Activated CD4-positive, alpha-beta memory T cell treated with anti-CD3 and anti-CD28 coated beads for 36 hours (primary cell): ENCODE measurements at places on chromosomes 5 and 9. TPM values are rescaled to one million over a fixed set of nuclear protein-coding genes. Genes with fewer than 3 reads are reported as not detected.
A peak's percentile ranks its signal among the peaks of the same experiment; 100 is the strongest.

DNA sequence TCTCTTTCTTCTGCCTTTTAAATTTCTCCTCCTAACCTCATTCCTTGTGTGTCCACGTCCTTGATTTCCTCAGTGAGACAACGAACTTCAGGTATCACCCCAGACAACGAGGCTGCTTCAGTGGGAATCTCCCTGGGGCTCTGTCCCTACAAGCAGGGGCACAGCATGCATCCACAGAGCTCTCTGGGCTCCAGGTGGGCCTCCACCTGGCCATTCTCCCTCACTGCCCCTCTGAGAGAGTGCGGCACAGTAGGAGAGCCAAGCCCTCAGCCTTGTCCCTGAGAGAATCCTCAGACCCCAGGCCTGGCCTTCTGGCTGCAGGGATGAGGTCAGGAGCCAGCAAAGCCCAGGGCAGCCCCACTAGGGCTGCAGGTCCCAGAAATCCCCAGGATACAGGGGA is 105.3 kb downstream of the LHFPL2 start:
- DNase-seq: no peak

- peak; percentile 47 for DNase-seq
Measured at GRCh38 chr5:132753135-132753987, 6.1 kb downstream of the CCNI2 start.

- DNase-seq: no peak
Measured at GRCh38 chr9:23341346-23341745, 484.7 kb downstream of the ELAVL2 start.

GRCh38 chr9:109683521-109683920 is 96.5 kb upstream of the PALM2AKAP2 start:
- DNase-seq: no peak

DNA sequence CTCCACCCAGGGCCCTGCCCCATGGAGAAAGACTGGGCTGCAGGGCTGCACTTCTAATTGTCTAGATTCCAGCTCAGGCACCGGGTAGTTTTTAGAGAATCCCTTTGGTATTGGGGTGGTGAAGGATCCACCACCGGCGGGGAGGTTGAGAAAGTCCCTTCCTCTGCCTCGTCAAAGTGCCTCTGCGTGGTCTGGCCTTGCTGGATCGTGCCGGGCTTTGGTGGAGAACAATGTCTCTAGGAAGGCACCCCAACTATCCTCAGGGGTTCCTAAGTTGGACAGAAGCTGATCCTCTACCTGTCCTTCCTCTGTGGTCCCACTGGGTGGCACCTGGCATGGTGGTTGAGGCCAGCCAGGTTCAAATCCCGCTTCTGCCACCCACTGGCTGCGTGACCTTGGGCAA is 7.3 kb upstream of the AMBP start:
- DNase-seq: no peak

DNA sequence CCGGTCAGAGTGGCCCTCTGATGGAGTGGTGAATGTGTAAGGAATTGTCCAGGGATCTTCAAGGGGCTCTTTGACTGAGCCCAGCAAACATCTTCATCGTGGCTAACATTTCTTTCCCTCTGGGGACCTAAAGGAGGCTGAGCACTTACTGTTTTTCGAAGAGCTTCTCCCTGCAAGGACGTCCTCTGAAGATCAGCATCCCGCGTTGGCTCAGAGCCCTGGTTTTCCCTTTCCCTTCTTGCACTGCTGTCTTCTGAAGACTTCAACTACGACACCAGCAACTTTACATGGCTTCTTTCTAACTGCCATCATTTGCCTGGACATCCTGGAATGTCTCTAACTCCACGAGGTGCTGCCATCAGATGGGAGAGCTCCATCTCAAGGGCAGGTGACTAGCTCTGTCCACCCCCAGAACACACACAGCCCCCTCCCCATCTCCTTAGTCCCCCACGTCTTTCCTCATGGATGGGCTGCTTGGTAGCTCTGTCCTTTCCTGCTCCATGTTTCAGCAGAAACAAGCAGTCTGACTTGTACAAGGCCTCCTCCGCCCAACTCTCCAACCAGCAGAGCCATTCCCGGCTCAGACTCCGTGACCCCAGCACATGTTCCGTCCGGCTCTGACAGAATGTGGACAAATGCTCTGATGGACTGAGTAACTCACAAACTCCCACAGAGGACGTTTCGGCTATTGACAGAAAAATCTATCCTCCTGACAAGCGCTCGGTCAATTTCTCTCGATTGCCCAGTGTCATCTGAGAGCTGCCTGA is 17.1 kb downstream of the SHB start:
- DNase-seq: no peak

GRCh38 chr5:103355579-103355978 is 97.0 kb downstream of the MACIR start:
- DNase-seq: no peak

GRCh38 chr5:103446813-103447212 is 115.8 kb downstream of the NUDT12 start:
- no peak for DNase-seq

- no peak for DNase-seq
Measured at GRCh38 chr9:132976571-132976970, 1.9 kb upstream of the GFI1B start.

DNA sequence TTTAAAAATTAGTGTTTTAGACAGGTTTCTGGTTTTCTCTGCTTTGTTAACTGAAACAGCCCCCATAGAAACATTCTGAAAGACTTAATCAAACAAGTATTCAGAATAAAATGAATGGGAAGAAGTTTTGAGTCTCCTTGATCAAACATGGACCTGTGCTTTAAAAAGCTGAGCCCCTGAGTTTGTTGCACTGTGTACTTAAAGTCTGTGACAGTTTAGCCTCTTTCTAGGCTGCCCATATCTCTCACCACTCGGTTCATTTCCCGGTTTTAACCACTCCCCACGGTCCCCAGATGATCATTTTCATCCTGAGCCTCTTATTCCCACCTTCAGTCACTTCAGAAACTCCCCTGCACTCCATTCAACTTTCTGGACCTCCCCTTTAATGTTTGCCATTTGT is 215.9 kb upstream of the DMRT1 start:
- DNase-seq: no peak

GRCh38 chr5:136666970-136667620 is 301.8 kb upstream of the TRPC7 start:
- no peak for DNase-seq

DNA sequence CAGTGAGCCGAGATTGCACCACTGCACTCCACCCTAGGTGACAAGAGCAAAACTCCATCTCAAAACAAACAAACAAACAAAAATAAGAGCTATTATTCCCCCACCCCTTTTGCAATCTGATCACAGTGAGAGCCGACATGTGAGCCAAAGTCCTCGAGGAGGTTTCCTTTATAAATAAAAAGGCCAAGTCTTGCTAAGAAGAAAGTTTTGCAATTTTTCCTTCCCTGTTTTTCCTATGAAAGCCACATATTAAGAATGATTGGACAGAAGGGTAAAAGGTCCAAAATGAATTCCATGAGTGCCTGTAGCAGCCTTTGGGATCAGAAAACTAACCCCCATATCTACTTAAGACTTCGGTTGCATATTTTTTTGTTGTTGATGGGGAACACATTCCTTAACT is 179.7 kb downstream of the TSSK1B start:
- no peak for DNase-seq

- DNase-seq: no peak
Measured at GRCh38 chr9:101434998-101435397, 576 bp downstream of the ALDOB start.

DNA sequence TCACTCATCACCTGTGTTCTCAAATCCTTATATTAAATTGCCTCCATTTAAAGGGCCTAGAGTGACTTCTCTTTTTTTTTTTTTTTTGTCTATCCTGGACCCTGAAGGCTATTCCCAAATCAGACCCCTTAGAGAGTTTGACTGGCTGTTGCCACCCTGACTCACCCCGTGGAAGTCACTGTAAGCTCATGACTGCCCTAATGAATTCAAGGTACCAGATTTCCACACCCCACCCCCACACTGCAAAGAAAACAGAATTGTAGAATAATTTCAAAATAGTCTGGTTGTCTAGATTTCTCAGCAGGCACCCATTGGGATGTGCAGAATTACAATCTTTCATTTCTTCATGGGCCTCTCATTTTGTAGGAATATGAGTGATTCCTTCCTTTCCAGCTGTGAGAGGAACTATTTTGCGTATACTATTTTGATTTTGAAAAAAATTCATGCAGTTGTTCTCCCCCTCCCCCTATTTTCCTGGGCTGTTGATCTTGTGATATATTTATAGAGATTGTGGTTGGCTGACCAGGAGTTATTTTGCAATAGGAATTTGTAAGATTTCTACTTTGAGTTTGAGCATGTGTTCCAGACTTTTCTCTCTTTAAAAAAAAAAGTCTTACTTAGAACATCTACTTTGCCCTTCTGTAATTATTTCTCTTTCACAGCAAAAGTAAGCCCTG is 79.1 kb downstream of the ZNF618 start:
- no peak for DNase-seq

DNA sequence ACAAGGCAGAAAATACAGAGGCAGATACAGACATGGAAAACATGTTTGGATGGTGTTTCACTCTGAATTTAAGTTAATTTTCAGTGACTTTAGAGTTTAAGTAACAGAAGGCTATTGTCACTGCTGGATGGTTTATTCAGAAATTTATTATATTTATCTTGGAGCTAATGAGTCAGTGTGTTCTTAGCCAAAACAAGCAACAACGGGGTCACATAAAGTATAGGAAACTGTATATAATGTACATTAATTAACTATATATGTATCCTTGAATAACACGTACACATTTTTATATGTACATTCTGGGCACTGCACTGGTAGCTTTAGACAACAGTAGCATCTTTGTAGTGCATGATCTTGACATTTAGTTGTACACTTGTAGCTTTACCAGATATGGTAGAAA is 30.7 kb downstream of the CYLC2 start:
- DNase-seq: no peak

DNA sequence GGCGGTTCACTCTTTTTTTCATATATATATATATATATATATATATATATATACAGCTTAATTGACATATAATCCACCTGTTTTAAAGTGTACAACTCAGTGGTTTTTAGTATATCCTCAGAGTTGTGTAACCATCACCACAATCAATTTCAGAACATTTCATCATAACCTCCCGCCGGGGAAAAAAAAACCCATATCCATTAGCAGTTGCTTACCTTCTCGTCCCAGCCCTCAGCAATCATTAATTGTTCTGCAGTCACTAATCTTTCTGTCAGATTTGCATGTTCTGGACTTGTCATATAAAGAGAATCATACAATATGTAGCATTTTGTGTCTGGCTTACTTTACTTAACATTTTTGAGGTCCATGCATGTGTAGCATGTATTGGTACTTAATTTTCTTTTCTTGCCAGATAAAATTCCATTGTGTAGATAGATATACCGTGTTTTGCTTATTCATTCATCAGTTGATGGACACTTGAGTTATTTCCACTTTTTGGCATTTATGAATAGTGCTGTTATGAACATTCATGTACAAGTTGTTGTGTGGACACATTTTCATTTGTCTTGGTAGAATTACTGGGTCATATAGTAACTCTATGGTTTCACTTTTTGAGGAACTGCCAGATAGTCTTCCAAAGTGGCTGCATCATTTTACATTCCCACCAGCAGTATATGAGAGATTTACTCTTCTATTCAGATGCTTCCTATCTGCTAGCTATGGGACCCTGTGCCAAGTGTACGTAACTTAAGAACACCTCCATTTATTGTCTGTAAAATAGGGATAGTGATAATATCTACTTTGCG is 3.5 kb upstream of the RNF145 start:
- DNase-seq: no peak

GRCh38 chr9:127529671-127530070 is 78.4 kb downstream of the LRSAM1 start:
- DNase-seq: no peak

- DNase-seq: no peak
Measured at GRCh38 chr9:115362101-115362500, 244.1 kb upstream of the TNC start.

GRCh38 chr5:91016322-91016721 is 366.8 kb downstream of the ARRDC3 start:
- DNase-seq: no peak

GRCh38 chr5:149228618-149229297 is 42.9 kb upstream of the AFAP1L1 start:
- DNase-seq: no peak

DNA sequence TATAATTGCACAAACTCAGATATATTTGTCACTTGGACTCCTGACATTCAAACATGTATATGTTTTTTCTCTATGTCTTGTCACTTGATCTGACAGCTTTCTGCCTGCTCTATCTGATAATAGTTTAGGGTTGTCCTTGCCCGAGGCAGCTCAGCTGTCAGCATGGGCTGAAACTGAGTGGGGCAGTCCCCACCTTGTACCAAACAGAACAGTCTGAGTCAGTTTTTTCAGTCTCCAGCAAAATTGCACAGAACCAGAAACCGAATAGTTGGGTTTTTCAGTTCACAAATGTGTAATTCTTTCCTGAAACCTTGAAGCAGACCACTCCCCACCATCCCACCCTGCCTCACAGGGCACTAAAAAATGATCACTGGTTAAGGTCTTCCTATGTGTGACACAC is 9.5 kb upstream of the HAND1 start:
- peak; percentile 74 for DNase-seq

GRCh38 chr9:106130374-106130773 is 436.0 kb downstream of the TMEM38B start:
- DNase-seq: no peak

- DNase-seq: peak; percentile 83
Measured at GRCh38 chr9:133421615-133422542, at the start of gene ADAMTS13. Gene ADAMTS13, plus strand, starts transcription at chr9:133422367. Its CDS starts 77 bp downstream, at chr9:133422444.

- DNase-seq: no peak
Measured at GRCh38 chr9:98064623-98065392, 8.3 kb downstream of the NANS start.

GRCh38 chr9:131045300-131046092 is 36.5 kb downstream of the LAMC3 start:
- peak; percentile 51 for DNase-seq

The ARL14EPL gene
- not detected for total RNA-seq

The TERT gene
- 7.3 TPM for total RNA-seq

The LSM11 gene
- 8.0 TPM for total RNA-seq

The EIF4E1B gene
- not detected for total RNA-seq

The CYSRT1 gene
- total RNA-seq: 0.21 TPM

The SLF1 gene
- 14.5 TPM for total RNA-seq

The SEMA6A gene
- total RNA-seq: not detected

The LMX1B gene
- not detected for total RNA-seq

The CARD6 gene
- total RNA-seq: 1.7 TPM

The GPR151 gene
- not detected for total RNA-seq

The PCDHGB6 gene
- not detected for total RNA-seq

The IFNA13 gene
- total RNA-seq: not detected

The ANAPC2 gene
- total RNA-seq: 36.3 TPM
